Fibroblast of skin of right quadriceps (primary cell): ENCODE measurements at places on chromosomes 11 and 22.
A peak's percentile ranks its signal among the peaks of the same experiment; 100 is the strongest.

- no peak for DNase-seq
These were observed 59.2 kb downstream of the BARX2 start for GRCh38 chr11:129434641-129435498.

GRCh38 chr22:20407829-20408228 is 13.9 kb downstream of the ZNF74 start:
- DNase-seq = no peak

DNA sequence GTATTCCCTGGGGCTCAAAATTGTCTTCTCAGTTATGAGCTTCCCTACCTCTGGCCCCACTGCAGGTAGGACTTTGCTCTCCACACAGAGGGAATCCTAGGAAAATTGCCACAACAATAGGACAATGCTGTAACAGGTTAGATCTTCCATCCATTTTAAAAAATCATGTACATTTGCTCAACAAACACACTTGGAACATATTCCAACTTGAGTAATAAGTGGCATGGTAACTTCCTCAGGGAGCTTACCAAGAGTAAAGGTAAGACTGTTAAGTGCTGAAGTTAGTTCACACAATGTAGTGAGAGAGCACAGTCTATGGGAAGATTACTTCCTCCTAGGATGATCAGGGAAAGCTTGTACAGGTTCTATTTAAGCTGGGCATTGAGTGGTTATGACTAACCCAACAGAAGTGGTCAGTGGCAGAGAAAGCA is 78.9 kb upstream of the BIRC3 start:
- no peak for DNase-seq

GRCh38 chr22:22421392-22421791 is 87.2 kb downstream of the ZNF280B start:
- no peak for DNase-seq

- no peak for DNase-seq
These were observed 91.8 kb downstream of the FAM76B start for GRCh38 chr11:95697614-95698408.

DNA sequence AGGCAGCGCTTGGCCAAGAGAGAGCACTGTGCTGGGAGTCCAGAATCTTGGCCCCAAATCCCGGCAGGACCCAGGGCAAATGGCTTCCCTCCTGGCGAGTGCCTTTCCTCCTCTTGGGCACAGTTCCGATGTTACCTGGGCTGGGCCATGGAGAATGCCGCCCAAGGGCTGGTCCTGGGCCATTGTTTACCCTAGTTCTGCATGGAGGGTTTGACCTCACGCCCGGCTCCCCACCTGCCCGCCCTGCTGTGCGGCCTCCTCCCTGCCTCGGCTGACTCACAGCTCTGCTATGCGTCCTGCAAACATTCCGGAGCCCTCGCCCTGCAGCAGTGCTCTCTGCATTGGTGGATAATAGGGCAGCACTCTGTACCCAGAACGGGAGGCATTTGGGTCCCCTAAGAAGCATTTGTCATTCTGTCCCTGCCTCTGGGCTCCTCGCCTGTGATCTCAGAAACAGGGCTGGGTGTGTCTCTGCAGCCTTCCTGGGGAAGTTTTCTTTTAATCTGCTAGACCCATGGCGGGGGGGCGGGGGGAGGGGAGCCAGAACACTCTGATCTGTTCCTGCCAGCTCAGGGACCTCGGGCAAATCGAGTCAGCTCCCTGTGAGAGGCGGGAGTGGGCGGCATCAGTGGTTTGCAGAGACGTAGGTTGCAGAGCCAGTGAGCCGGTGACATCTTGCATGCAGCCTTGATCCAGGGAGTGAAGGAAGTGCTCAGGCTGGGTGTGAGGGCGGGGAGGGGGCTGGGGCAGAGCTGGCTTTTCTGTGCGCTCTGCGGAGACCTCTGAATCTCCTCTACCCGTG is 32.9 kb upstream of the SMIM38 start:
- DNase-seq = peak; percentile 74

GRCh38 chr11:35077709-35078469 is 61.1 kb upstream of the CD44 start:
- peak; percentile 85 for DNase-seq

- DNase-seq = no peak
These were observed 31.0 kb downstream of the DDIAS start for GRCh38 chr11:82932564-82932963.

- DNase-seq = no peak
These were observed 68.9 kb downstream of the ZBTB16 start for GRCh38 chr11:114128399-114128798.

DNA sequence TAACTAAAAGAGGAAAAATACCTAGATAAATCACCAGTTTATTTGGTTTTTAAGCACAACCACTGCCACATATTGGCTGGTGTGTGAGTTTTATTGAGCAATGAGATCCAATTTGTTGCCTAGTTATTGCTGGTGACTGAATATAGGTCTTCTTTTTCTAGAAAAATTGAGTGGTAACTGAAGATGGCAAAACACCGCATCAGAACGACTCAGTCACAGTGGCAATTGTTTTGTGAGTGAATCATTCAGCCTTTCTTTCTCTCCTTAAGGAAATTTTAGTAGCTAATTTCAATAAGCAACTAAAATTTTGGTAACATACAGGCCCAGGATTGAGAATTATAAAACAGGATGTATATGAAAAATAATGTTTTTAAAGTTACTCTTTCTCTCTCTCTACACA is 533.0 kb downstream of the KCNA4 start:
- DNase-seq = no peak

GRCh38 chr22:42280836-42281235 is 10.4 kb upstream of the TCF20 start:
- no peak for DNase-seq

DNA sequence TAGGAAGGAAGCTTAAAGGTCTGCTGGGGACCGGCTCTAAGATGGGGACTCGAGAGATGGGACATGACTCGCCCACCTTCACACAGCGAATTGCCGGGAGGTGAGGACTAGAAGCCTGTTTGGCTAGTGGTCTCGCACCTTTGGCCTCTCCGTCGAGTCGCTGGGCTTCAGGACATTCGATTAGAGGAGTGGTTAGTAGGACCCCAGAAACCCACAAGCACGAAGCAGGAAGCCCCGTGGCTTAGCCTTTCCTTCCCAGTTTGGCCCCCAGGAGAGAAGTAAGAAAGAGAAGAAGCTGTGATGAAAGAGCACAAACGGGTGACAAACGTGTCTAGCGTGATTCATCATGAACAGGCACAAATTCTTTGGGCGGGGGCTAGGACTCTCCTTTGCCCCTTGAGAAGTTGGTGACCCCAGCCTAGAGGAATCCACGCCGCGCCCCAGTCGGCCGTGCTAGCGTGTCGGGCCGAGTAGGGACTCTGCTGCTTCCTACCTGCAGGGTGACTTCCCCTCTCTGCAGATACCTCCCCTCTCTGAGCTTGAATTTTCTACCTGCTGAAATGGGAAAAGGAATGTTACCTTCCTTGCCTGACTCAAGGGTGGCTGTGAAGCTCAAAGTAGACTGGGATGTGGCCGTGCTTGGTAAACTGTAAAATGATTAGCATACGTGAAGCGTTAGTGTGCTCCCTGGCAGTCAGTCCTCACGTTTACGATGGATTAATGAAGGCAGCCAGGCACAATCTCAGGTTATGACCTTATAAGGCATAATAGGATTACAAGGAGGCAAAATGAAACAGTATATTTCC is 1.1 kb upstream of the ADM start:
- peak; percentile 91 for DNase-seq

DNA sequence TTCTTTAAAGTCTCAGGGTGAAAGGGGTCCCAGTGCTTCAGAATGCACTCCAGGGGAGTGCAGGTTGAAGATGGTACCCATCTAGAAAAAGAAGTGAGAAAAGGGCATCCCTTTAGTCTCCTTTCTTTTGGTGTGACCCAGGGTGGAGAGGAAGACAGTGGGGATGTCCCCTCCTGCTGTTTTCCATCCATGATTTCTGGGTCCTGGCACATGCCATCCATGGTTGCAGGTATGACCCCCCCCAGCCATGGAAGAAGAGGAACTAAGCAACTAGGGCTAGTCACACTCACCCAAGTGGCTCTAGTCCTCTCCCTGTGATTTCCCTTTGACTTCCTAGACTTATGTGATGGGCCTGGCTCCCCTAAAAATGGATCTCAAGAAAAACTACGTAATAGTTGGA is 15.9 kb upstream of the EI24 start:
- DNase-seq = no peak

DNA sequence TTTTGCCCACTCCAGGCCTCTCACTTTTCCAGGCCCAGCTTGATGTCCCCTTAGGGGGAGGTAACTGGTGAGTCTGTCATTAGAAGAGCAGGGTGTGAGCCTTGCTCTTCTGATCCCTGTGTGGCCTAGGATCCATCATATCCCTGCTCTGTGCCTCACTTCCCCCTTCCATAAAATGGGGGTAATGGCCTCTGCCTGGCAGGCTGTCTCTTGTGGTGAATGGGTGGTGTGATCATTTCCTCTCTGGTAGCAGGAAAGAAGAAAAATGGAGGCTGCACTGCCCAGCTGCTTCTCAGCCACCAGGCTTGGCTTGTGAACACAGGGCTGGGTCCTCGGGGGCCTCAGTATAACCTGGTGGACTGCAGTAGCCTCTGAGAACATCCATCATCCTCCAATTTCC is 5.6 kb downstream of the ARHGEF17 start:
- no peak for DNase-seq

DNA sequence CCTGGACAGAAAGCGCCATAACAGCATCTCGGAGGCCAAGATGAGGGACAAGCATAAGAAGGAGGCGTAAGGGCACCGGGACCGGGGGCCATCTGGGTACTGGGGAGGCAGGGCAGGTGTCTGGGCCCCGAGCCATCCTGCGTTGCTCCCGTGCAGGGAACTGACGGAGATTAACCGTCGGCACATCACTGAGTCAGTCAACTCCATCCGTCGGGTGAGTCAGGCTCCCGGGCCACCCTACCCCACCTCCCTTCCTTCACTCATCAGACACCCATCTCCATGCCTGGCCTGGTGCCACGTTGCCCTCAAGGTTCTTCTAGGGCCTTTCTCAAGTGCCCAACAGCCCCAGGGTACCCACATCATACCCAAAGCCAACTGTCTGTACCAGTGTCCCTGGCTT is 15.0 kb downstream of the PLCB3 start:
- DNase-seq = no peak
